ENCODE measurements at places on chromosomes 4 and X. TPM values are rescaled to one million over a fixed set of nuclear protein-coding genes. Genes with fewer than 3 reads are reported as not detected.
A peak's percentile ranks its signal among the peaks of the same experiment; 100 is the strongest.

Gene MAGEC3
- not detected for total RNA-seq

GRCh38 chr4:37461801-37462200 is 217.3 kb downstream of the NWD2 start:
- DNase-seq: no peak

- DNase-seq: no peak
Measured at GRCh38 chrX:13266641-13267345, 53.1 kb downstream of the ATXN3L start.

GRCh38 chr4:122814426-122814825 is 12.2 kb upstream of the FGF2 start:
- no peak for DNase-seq

Gene MAGEA2
- not detected for total RNA-seq

DNA sequence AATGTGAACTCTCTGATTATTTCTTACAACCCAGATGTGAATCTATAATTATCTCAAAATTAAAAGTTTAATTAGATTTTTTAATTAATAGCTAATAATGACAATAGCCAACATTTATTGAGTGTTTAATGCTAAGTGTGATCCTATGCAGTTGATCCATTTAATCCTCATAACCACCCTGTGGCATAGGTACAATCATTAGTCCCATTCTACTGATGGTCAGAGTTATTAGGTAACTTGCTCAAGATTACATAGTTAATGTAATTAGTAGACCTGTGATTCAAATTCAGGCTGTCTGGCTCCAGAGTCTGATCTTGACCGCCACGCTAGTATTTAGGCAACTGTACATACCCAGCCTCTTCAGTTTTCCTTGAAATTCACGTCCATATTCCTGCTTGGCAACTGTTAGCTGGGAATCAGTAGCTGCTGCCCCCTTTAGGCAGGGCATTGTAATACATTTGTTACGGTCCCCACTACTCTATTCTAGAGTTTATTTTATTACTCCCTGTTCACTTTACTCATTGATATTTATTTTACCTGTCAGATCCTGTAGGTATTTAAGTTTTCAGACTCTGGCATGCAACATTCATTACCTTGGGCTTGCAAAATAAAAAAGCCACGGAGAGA is 20.6 kb upstream of the TEC start:
- DNase-seq: peak; percentile 31

DNA sequence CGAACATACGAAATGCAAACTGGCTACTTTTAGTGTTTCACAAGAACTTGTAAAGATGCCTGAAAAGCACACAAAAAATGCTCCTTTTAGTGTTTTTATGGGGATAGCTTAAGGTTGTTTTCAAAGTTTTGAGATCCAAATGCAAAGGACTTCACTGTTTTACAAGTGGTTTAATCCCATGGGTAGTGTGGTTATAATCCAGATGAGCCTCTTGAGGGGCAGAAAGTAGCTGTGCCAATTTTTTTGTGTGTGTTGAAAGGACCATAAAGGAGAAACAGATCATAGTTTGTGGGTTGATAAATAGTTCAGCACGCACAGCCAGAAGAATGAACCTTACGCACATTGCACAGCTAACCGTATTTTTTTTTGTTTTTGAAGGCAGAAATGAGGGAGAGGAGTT is 126.9 kb upstream of the GIMD1 start:
- no peak for DNase-seq

DNA sequence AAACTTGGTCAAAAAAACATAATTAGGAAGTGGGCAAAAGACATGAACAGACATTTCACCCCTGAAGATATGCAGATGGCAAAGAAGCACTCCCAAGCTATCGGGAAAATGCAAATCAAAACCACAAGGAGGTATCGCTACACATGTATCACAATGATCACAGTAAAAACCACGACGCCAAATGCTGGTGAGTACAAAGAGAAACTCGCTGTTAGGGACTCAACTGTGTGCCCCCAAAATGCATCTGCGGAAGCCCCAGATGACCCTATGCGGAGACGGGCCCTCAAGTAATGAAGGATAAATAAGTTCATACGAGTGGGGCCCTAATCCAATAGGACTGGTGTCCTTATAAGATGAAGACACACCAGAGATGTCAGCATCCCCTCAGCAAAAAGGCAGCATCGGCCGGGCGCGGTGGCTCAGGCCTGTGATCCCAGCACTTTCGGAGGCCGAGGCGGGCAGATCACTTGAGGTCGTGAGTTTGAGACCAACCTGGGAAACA is 10.2 kb downstream of the GAK start:
- DNase-seq: no peak

Gene BRS3
- total RNA-seq: not detected

- DNase-seq: no peak
Measured at GRCh38 chr4:89797117-89797516, 39.8 kb downstream of the SNCA start.

- DNase-seq: no peak
Measured at GRCh38 chr4:7719354-7720174, 220.1 kb downstream of the AFAP1 start.

DNA sequence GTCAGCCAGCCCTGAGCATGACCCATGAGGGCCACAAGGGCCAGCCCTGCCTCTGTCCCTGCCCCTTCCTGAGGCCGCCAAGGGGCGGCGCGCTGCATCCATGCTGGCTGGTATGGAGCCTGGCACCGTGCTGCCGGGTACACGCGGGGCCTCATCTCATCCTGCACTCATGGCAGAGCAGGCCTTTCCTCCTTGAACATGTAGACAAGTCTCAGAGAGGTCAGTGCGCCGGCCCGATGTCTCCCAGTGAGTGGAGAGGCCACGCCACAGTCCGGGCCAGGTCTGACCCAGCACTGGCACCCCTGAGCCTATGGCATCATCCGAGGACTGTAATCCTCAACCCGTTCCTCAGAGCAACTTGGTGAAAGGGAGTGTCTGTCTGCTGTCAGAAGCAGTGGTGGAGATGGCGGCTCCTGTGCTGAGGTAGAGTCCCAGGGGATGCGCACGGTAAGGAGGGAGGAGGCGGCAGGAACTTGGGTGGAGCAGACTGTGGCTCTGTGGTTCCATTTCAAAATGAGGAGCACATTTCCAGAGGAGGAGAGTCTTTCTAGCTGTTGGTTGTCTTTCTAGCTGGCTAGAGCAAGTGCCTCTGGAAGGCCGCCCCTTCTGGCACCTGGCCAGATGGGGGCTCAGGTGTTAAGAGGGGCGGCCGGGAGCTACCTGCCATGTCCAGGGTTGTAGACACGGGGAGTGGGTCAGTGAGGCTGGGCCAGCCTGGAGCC is 32.8 kb downstream of the TRMT44 start:
- DNase-seq: no peak

GRCh38 chr4:80231180-80231579 is 33.9 kb downstream of the PRDM8 start:
- DNase-seq: no peak

Gene NIPAL1
- total RNA-seq: 11.1 TPM

DNA sequence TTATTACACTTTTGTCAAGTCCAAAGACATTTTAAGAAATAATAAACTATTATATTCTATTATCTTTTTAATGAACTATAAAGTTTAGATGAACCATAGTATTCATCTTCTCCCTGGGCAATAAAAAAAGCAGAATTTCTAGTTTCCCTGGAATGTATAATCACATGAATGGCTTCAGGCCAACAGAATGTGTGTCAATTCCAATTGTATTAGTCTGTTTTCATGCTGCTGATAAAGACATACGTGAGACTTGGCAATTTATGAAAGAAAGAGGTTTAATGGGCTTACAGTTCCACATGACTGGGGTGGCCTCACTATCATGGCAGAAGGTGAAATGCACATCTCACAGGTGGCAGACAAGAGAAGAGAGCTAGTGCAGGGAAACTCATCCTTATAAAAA is 70.7 kb upstream of the ANXA10 start:
- DNase-seq: peak; percentile 1

Gene MTTP
- total RNA-seq: 0.17 TPM

DNA sequence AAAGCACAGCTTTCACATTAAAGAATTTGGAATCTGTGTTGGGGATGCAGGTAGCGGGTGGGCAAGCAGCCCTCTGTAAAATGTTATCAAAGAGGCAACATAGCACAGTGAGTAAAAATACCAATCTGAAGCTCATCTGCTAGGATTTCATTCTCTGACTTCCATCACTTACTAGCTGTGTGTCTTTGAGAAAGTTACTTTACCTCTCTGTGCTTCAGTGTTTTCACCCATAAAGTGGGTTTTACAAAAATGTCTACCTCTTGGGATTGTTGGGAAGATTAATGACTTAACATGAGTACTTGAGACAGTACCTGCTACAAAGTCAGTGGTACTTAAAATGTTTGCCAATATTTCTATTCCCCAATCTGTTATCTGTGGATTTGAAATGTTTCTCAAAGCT is 7.9 kb upstream of the DCUN1D4 start:
- no peak for DNase-seq

GRCh38 chrX:52341493-52341892 is 27.3 kb upstream of the XAGE2 start:
- DNase-seq: peak; percentile 51

- DNase-seq: no peak
Measured at GRCh38 chrX:71144651-71145050, at the start of gene NLGN3. Gene NLGN3 (plus strand): TSS chrX:71144841. CDS start chrX:71147750, 2,909 bp downstream.

All from renal cortical epithelial cell (primary cell).